ENCODE measurements at places on chromosomes 5 and 9.

GRCh38 chr5:53446908-53447307, 33.5 kb upstream of the FST start:
- no peak for ATAC-seq

DNA sequence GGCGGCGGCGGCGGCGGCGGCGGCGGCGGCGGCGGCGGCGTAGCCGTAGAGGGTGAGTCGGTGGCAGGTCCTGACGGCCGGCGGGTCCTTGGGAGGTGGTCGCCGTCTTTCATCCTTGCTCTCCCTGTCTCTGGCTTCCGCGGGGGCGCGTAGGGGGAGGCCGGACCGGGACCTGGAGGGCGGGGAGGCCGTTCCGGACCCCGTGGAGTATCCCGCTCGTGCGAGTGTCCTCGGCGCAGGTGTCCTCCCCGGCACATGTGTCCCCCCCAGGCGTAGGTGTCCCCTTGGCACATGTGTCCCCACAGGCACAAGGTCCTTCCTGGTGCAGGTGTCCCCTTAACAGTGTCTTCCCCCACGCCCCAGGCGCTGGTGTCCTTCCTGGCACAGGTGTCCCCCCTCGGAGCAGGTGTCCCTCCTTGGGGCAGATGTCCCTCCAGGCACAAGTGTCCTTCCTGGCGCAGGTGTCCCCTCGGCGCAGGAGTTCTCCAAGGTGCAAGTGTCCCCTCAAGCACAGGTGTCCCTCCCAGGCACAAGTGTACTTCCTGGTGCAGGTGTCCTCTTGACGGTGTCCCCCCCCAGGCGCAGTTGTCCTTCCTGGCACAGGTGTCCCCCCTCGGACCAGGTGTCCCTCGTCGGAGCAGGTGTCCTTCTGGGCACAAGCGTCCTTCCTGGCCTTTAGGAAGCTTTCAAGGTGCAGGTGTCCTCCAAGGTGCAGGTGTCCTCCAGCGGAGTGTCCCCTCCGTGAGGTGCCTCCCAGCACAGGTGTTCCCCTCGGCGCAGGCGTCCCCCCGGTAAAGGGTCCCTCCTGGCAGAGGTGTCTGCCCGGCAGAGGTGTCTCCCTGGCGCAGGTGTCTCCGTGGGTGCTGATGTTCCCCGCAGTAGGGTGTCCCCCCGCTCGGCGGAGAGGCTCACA, 519 bp downstream of the EXOC3 start:
- ATAC-seq, result peak; percentile 16

DNA sequence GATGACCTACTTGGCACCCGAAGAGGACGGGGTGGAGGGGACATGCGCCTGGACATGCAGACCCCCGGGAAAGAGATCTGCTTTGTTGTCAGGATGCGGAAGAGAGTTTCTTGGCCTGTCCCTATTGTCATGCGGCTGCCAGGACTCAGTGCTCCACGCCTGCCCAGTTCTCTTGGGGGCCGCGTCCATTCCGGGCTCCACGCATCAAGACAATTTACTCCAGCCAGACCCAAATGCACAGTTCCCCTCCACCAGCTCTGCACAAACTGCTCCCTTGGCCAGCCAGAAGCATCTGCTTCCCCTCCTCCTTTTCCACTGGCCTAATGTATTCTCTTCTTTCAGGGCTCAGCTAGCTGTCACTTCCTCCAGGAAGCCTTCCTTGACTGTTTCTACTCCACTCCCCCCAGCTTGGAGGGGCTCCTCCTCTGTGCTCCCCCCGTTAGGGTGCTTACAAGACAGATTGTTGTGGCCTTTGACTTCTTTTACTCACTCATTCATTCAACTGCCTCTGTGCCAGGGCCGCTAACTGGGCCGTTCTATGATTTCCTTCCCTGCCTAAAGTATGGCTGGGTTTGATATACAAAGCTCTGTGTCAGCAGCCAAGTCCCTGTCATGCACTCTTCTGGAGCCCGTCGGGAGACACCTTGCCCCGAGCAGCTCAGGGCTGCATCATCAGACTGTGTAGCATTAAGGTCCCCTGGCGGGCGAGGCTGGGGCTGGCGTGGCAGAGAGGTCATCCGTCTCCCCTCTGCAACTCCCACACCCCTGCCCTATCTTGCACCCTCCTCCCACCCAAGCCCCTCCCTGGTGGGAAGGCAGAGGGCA, 6.6 kb downstream of the FIBCD1 start:
- no peak for ATAC-seq

- no peak for ATAC-seq
These were observed 139.7 kb upstream of the PCA3 start for GRCh38 chr9:76624391-76625048.

DNA sequence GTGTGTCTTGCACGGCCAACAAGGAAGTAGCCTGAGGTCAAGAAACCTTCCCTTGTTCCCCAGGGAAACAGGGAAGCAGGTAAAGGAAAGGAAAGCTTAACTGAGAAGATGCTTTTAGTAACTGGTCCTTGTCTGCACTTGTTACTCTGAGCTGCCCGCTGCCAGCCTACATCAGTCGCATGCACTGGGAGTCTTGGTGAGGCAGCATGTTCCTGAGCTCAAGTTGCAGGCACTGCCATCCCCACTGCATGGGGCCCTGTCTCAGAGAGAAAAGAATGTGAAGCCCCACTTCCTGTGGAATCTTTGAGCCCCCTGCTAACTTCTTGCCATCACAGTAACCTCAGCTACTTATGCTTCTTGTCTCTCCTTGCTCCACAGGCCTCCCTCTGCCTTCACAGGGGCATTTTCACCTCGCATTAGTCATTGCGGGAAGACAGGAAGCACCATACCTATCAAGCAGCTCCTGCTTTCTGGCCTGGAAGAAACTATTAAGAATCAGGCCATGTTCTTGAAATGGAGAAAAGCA, 344.1 kb upstream of the ADAMTSL1 start:
- no peak for ATAC-seq

GRCh38 chr9:87193151-87193550, 245.8 kb upstream of the GAS1 start:
- ATAC-seq, result no peak

- ATAC-seq, result no peak
These were observed 93.9 kb downstream of the YIPF5 start for GRCh38 chr5:144076521-144077083.

DNA sequence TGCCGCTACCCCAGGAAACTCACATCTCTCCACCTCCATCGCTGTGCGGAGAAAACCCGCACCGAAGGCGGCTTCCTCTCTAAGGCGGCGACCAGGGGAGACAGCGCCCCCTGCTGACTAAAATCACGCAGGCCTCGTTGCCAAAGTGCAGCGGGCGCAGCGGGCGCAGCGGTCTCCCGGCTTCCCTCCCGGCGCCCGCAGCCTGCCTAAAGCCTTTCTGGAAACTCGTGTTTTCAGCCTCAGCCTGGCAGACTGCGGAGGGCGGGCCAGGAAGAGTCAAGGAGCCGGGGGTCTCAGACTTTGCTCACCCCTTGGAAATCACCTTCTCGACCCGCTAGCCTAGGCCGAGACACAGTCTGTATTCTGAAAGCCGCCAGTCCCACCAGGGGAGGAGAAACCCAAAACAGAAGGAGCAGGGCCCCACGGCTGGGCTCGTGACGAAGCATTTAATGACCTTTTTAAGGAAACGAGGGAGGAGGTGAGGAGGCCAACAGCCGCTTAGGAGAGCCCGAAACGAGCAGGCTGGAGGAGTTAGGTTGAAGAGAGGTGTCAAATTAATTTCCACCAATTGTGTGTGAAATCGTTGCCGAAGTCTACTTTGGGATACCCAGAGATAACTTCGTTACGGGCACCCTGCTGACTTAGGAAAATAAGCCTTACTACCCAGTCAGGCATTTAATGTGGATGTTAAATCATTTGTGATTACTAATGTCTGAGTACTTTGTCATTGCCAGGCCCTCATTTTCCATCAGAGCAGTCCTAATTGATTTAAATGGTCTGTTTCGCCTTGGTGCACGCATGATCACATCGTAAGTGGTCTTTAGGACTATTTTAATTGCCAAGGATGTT, 7.3 kb upstream of the FOXB2 start:
- ATAC-seq, result peak; percentile 37

DNA sequence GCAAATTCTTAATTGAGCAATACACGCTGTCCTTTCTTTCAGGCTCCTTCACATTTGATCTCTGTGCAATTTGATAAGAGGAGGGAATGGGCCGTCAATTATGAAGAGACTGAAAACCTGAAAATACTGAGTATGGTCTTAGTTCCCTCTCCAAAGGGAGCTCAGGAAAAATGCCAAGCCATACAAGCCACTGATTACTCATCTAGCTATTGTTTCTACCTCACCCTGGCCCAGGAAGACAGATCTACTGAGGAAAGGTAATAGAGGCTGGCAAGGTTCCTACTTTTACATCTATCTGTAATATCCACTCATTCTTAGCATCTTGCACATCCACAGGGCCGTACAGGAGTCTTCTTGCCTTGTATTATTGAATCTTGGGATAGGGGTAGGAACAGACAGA, 23.7 kb upstream of the TNC start:
- no peak for ATAC-seq

- no peak for ATAC-seq
These were observed 183.3 kb upstream of the PCSK5 start for GRCh38 chr9:75707191-75707590.

DNA sequence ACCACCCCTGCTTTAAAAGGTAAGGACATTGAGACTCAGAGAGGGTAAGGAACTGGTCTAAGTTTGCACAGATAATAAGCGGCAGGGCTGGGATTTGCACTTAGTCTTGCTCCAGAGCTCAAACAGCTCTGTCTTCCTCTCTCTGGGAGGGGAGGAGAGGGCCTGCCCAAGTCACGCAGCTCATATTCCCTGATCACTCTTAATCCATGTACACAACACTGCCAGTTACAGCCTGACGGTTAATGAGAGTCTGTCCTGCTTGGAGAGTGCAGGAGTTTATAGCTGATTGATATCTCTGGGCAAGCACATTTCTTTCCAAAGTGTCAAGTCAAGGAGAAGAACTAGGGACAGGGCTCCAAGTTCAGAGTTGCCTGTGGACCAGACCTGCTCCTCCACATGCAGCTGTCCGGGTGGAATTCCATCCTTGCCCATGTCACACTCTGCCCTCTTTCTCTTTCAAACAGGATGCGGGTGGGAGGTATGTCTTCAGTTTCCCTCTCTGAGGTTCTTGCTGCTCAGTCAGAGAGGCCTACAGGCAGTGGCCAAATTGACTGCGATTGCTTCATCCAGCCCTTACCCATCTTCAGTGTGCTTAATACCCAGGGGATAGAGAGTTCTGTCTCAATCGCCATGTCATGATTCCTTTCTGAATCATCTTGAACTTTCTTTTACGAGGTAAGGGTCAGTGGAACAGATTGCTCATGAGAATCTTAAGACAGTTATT, 54.5 kb downstream of the GALNT12 start:
- ATAC-seq, result peak; percentile 11

- no peak for ATAC-seq
These were observed 76.6 kb upstream of the ACTBL2 start for GRCh38 chr5:57559110-57559635.

GRCh38 chr5:59999056-59999455, 105.5 kb upstream of the PDE4D start:
- ATAC-seq, result no peak

DNA sequence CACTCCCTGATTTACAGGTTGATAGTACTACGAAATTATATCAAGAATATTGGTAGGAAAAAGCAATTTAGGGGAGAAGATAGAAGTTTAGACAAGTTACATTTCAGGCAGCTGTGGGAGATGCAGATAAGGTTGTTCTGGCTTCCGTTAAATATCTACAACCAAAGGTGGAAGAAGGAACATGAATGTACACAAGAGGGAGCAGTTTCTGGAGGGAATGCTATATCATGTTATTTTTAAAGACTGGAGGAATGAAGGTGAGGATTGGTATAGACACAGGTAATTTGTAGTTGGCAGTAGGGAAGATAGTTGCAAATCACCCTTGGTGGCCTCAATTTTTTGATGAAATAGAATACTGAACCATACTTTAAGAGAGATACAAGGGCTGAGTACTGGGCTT, 187.3 kb upstream of the NMUR2 start:
- ATAC-seq, result no peak

DNA sequence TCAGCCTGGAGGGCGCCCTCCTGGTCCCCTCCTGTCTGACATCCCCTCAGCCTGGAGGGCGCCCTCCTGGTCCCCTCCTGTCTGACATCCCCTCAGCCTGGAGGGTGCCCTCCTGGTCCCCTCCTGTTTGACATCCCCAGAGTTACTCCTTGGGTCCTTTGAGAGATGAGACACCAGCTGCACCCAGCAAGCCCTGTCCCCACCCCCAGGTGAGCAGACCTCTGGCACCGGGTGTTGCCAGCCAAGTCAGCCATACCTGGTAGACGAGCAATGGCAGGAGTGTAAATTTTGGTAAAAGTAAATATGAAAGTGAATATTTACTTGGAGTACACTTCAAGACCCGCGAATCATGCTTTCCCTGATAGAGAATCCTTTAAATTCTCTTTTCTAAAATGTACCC, 25.4 kb downstream of the EXOC3 start:
- ATAC-seq, result no peak

GRCh38 chr9:117268847-117269446, 145.9 kb downstream of the ASTN2 start:
- ATAC-seq, result no peak

DNA sequence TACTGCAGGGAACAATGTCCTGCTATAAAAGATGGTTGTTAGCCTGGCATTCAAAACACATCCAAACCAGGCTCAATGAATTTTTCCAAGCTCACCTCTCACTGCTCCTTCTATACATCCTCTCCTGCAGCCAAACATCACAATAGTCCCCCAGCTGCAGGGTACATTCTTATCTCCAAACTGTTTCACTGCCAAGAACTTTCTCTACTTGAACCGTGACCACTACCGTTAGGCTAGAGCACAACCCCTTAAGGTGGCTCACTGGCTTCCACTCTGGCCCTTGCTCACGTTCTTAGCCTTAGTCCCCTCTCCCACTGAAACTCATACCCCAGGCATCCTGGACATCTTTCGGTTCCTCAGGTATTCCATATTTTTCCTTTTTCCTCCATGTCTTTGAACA, 29.0 kb upstream of the ANXA6 start:
- no peak for ATAC-seq

- ATAC-seq, result no peak
These were observed 4.8 kb downstream of the PSIP1 start for GRCh38 chr9:15505921-15506320.

DNA sequence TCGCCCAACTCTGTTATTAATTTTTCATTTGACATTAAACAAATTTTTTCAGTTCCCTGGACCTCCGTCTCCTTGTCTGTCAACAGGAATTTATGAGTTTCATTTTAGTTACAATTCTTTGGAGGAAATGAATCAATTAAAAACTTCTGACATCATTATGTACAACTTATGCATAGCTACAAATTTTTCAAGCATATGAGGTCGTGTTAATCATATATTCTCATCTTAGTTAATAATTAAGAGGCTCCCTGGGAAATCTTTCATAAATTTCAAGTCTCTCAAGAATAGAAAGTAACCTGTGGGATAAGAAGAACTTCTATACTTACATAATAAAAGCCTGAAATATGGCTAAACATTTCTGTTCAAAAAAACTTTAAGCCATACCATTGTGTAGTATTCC, 3.4 kb downstream of the UGT3A1 start:
- no peak for ATAC-seq

DNA sequence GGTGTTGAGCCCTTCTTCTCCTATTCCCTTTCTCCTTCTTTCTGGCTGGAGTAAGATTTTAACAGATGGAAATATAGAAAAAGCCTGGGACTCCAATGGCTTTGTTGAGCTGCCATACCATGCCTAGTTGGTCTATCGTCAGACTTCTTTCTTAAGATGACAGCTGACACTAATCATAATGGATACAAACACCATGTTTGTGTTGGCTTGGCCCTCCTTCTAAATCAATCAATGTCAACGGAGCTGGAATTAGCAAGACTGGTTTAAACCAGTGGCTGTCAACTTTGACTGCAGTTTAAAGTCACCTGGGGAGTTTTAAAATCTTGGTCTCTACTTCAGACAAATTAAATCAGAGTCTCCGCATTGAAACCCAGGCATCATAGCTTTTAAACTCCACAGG, 264.5 kb upstream of the PRR16 start:
- ATAC-seq, result no peak

Data from esophagus mucosa (tissue), 1 donor.